ENCODE measurements at places on chromosomes 11 and 22.

- no peak for DNase-seq
These were observed 33.9 kb upstream of the FJX1 start for GRCh38 chr11:35584321-35584720.

DNA sequence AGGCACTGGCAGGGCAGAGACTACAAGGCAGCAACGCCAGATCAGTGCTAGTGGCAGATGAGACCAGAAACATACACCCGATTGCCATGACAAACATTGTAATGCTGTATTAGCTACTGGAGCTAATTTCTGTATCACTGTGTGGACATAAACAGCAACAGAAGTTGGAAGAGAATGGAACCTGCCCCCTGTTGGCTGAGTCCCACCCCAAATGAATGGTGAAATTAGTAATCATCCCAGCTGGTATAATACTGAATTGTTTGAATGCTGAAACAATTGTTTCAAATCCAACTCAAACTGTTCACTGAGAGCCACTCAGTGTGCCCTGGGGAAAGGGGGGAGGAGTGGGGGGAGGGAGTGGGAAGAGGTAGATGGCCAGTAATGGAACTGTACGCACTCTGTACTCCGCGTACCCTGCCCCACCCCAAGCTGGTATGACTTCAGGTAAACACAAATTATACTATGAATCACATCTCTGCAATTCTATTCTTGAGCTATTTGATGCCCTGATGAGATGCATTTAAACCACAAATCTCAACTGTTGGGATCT is 11.2 kb upstream of the BIRC3 start:
- no peak for DNase-seq

- DNase-seq = peak; percentile 71
These were observed 7.0 kb downstream of the C11orf86 start for GRCh38 chr11:66981976-66982578.

DNA sequence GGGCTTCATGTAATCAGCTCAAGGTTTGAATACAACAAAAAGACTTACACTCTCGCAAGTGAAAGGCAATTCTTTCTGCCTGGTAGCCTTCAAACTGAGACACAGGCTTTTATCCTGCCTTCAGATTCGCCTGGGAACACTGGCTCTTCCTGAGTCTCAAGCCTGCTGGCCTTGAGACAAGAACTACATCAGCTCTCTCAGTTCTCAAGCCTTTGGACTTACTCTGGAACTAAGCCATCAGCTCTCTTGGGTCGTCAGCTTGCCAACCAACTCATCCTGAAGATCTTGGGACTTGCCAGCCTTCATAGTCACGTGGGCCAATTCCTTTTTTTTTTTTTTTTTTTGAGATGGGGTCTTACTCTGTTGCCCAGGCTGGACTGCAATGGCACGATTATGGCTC is 35.7 kb upstream of the LRRC10B start:
- no peak for DNase-seq

DNA sequence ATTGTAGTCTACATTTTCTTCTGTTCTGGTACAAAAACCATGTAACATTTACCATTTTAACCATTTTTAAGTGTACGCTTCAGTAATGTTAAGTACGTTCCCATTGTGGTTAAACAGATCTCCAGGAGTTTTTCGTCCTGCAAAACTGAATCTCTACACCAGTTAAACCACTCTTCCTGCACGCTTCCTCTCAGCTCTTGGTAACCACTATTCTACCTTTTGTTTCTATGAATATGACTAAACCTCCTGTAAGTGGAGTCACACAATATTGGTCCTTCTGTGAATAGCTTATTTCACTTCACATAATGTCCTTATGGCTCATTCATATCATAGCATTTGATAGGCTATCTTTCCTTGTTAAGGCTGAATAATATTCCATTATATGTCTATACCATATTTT is 7.1 kb upstream of the EXT2 start:
- DNase-seq = no peak

DNA sequence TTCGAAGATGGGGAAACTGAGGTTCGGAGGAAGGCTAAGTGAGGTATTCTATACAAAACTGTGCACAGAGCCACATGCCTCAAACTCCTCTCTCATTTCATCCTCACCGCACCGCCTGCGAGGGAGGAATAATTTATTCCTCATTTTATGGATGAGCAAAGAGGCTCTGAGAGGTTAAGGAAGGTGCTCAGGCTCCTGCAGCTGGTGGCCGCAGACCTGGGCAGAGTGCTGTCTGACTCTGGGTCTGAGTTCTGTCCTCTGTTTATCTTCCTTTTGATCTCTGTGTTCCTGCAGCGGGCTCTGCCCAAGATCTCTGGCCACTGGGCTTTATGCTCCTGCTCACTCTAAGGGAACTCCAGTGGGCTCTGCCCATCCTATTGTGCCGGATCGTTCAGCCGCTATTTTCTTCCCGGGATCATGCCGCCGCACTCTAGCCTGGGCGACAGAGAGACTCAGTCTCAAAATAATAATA is 59.5 kb downstream of the MCM5 start:
- no peak for DNase-seq

- no peak for DNase-seq
These were observed 3.8 kb upstream of the OR10D3 start for GRCh38 chr11:124179310-124179709.

- DNase-seq = no peak
These were observed 18.6 kb downstream of the C1QTNF6 start for GRCh38 chr22:37169406-37169805.

GRCh38 chr22:24583221-24584165 is 9.4 kb downstream of the LRRC75B start:
- DNase-seq = no peak

GRCh38 chr11:11979488-11980117 is 28.8 kb downstream of the DKK3 start:
- no peak for DNase-seq

GRCh38 chr11:83311701-83312100 is 25.5 kb upstream of the CCDC90B start:
- no peak for DNase-seq

GRCh38 chr11:117192401-117192875 is 6.7 kb upstream of the TAGLN start:
- DNase-seq = no peak

All from HuH-7 (cell line).